ENCODE measurements at places on chromosomes 4 and X. TPM values are rescaled to one million over a fixed set of nuclear protein-coding genes. Genes with fewer than 3 reads are reported as not detected.

Gene RTL9
- 0.39 TPM for total RNA-seq

Gene CNKSR2
- total RNA-seq, result 0.98 TPM

Gene UXT
- total RNA-seq, result 143 TPM

Gene SLC4A4
- total RNA-seq, result under 0.01 TPM
